Motor neuron (in vitro differentiated cells): ENCODE measurements at places on chromosomes 1 and 21. TPM values are rescaled to one million over a fixed set of nuclear protein-coding genes. Genes with fewer than 3 reads are reported as not detected.

GRCh38 chr1:201820413-201820812 lies 8.5 kb upstream of the IPO9 start:
- no peak for ATAC-seq

DNA sequence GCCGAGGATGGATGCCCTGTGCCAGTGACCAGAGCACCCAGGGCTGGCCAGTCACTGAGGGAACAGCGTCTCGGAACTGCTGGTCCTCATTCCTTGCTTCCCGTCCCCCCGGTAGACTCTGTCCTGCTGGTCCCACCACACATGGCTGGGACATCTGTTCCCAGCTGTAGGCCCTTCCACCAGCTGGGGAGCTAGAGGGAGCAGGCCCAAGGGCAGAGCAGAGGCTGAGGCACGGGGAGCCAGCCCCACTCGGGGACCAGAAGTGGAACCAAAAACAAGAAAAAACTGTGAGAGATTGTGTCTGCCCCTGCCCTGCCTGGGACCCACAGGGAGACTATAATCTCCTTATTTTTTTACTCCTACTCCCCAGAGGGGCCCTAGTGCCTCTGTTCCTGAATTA lies 23.8 kb downstream of the ATP8B2 start:
- ATAC-seq = no peak

DNA sequence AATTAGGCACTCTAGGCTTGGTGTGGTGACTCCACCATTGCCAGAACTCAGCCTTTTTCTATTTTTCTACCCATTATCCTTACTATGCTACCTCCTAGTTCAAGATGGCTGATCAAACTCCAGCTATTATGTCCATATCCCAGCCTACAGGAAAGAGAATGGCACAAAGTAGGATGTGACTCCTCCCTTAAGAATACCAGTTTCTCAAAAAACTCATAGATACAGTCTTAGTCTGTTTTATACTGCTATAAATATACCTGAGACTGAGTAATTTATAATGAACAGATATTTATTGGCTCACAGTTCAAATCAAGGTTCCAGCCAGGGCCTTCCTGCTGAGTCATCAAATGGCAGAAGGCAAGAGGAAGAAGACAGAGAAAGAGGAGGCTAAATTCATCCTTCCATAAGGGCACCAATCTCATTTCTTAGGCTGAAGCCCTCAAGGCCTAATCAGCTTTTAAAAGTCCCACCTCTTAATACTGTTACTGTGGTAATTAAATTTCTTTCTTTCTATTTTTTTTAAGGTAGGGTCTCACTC lies 542.8 kb upstream of the BEND5 start:
- no peak for ATAC-seq

DNA sequence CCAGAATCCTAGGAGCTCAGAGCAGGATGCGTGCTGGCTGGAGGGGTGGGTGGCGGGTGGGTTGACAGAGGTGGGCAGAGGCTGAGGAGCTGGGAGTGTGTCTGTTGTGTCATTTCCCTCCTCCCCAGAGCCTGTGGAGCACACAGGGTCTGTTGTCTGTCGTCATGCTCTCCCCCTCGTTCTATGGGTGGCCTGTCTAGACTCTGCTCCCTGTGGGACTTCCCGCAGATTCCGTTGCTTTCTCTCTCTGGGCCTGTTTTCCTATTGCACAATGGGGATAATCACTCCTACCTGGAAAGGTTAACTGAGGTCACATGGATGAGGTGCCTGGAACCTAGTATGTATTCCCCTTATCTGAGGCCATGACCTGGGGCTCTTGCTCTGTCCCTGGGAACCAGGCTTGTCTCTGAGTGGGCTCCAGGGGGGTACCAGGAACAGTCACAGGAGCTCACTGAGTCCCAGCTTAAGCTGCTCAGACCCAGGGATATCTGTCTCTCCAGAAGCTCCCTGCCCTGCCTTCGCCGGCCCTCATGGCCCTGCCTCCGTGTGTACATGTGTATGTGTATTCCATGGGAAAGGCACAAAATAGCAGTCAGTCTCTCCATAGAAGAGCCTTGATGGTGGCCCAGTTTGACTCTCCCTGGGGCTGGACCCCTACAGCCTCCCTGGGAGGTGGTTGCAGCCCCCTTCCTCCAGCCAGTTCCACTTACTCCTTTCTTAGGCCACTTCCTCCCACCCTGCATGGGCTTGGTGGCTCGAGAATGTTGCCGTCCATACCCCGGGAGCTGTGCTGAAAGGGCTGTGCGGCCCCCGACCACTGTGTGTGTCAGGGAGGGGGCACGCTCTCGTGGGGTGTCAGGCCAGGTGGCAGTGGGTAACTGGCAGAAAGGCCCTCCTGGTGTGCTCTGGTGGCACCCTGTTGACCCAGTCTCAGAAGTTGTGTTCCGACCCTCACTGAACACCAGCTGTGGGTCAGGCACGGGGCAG lies 17.9 kb downstream of the PTPRF start:
- ATAC-seq = no peak

DNA sequence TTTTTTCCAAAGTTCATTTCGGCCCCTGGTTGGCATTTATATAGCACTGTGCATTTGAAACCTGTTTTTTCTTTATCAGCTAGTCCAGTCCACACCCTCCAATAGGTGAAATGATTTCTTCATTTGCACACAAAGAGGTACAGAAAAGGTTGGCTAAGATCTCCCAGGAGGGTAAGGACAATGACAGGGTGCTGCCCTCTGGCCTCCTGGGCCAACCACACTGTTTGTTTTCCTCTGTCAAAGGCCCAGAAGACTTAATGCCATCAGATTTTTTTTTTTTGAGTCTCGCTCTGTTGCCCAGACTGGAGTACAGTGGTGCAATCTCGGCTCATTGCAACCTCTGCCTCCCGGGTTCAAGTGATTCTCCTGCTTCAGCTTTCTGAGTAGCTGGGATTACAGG lies 70.1 kb upstream of the EFHD2 start:
- ATAC-seq = no peak

DNA sequence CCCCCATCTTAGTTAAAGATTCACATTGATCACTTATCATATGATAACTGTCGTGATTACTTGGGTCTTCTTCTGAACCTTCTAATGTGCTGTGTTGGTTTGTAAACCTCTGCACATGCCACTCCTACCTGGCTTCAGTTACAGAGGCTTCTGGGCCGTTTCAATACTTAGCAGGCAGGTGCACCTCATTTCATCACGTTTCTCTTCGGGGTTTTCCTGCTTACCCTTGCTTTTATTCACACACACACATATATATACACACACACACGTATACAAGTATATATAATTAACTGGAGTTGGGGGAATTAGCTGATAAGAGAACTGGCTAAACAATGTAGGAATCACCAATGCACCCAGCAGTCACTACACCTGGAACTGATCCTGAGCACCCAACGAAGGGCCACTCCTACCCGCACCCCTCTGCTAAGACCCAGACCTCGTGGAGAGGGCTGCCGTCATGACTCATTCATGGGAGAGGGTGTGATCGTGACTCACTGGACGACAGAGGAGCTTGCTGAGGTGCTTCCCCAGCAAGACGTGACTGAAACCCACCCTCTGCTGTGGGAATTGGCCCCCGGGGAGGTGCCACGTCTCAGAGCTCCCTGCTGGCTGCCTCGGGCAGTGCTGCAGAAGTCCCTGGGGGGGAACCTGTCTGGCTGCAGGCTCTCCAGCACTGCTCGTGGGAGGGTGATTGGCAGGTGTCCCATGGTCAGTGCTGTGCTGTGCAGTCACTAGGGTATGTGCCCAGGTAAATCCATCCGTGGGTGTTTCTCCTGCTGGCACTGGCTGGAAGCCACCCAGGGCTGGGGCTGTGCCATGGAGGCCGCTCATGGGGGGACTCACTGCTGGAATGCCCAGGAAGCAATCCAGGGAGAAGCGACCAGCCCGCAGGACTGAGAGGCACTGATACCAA lies 166.6 kb downstream of the DYRK1A start:
- ATAC-seq = peak; percentile 69

DNA sequence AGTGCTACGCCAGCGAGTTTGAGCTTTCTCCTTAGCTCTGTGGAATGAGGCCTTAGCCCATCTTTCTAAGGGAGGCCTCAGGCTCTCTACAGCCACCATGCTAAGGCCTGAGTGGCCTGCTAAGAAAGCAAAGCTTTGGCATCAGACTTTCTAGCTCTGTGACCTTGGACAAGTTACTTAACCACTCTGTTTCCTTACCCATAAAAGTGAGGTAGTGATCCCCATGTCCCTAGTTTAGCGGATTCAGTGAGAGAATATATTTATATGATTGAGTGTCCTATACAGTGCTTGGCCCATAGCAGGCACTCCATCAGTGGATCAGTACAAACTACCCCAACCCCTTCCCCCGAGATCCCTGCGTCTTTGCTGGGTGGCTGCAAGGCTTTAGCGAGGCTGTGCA lies 4.0 kb downstream of the POGK start:
- ATAC-seq = no peak

DNA sequence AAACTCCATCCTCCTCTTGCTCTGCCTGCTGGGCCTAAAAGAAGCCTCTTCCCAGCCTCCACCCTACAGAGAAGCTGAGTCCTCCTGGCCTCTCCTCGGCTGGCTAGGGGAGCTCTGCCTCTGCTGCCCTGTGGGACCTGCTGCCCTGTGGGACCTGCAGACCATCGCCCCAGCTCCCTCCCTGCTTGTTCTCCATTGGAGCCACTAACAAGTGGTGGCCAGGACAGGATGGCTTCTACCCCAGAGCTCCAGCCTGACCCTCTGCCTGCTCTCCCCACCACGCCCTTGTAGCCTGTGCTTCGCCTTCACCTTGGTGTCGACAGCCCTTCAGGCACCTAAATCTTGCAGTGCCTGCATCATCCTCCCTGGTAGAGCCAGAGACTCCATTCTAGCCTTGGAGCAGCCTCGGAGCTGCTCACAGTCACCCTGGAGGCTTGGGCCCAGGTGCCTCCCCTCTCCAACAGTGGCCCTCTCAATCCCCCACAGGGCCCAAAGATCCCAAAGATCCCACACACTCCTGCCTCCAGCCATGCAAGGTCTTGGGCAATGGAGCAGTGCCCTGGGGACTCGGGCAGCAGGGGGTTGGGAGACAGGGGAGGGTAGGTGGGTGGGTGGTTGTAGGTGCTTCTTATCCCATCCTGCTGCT lies 3.0 kb downstream of the EPS8L3 start:
- no peak for ATAC-seq

- ATAC-seq = no peak
Observed at GRCh38 chr1:5909576-5910275, 82.5 kb downstream of the NPHP4 start.

DNA sequence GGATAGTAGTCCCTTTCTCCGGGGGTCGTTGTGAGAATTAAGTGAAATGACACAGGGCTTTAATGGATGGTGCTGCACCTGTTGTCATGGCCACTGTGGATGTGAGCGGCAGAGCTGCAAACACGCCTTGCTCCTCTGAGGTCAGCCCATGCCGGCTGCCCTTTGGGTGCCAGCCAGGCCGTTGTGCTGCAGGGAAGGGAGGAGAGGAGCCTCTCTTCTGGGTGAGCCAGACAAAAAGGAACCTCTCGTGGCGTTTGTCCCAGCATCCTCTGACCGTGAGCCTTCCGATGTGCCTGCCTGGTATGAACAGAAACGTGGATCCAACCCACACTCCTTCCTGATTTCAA lies 383.0 kb upstream of the VAMP3 start:
- no peak for ATAC-seq

DNA sequence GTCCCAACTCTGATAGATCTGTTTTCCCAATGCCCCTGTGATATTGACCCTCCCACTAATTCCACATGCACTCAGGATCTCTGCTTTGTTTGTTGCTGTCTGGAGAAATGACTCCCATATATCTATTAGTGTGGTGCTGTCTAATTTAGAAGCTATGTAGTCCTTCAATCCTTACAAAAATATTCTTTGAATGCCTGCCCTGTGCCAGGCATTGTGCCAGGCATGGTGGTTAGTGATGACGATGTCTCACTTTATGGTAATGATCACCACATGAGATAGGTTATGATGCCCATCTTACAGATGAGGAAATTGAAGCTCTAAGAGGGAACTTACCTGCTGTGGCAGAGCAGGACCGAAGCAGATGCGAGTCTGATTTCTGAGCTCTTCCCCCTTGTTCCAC lies 12.9 kb downstream of the MYOG start:
- ATAC-seq = no peak

NR5A2 gene
- 1.1 and 1.3 TPM in 2 replicates for total RNA-seq

CLDN17 gene
- 0.14 TPM in 1 of 2 replicates, not detected in the other for total RNA-seq

AKT3 gene
- 77.1 and 84.0 TPM in 2 replicates for total RNA-seq

LRRIQ3 gene
- total RNA-seq = 0.71 and 1.2 TPM in 2 replicates

BRINP3 gene
- 3.8 and 4.0 TPM in 2 replicates for total RNA-seq
